ENCODE measurements at places on chromosomes 2 and 18.

DNA sequence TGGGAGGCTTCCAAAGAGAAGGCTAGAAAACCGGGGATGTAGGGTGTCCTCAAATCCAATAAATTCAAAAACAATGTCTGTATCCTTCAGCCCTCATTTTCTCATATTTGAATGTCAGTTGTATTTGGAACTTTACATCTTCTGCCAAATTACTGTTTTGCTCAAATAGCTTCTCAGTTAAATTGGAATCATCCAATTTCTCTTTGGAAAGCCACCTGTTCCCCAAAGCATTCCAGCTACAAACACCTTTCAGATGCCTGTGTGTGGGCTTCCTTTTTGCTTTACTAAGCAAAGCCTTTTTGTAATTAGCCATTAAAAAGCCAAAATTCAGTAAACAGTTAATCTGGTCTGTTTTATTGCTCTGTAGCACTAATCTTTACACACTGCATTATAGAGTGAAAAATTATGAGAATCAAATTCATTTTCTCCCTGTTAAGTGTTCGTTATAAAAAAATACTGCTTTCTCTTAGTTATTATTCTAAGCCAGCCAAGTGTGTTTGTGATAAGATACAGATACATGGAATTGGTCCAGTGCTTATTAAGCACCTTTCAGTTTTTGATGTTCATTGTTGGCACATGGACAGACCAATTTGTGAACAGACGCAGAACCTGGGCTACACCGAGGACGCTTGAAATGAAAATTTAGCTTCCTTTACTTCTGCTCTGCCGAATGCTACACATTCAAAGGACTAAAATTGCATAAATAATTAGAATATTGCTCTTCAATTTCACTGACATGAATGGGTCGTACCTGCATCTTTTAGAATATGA lies 151.6 kb downstream of the RTN4 start:
- no peak for DNase-seq

DNA sequence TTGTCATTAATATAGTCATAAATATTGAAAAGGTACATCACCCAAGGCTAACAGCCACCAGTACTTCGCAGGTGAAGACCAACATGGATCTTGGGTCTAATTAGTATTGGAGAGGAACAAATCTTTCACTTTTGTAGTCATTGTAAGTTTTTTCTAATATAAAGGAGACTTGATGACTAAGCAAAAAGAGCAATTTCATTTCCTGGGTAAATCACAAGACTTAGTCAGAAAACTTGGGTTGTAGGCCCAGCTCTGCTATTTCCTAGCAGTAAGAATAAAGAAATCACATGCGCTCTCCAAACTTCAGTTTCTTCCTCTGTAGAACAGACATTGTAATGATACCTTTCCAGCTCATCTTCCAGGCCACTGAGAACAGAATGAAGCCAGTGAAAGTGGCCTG lies 40.9 kb downstream of the NRP2 start:
- DNase-seq: no peak

GRCh38 chr2:66013456-66013855 lies 421.5 kb upstream of the MEIS1 start:
- no peak for DNase-seq

DNA sequence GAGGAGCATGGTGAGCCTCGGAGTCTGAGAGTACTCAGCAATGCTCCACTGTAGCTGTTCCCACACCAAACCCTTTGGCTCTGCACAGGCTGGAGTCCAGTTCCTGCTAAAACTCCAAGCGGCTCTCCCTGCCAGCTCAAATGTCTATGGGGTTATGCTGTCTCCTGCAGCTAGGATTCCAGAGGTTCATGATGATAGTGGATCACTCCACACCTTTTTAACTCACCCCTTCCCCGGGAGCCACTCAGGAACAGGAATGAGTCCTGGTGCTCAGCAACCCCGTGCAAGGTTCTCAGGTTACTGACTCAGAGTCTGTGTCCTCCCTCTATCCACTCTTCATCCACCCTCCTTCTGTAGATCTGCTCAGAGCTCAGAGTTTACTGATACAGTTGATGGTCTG lies 410.0 kb downstream of the CDH19 start:
- DNase-seq: no peak

DNA sequence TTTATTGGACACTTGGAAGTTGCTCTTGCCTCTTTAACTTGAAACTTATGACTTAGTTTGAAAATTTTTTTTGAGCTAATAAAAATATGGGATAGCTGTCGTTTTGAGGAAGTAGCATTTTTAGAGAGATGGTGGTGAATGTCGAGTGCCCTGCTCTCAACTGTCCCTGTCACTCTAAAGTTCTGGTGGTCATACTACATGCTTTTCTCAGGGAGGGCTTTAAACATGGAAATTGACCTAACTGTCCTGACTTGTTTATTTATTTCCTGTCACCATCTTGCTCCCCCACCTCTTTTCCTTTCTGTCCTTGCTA lies 16.0 kb downstream of the CEP192 start:
- no peak for DNase-seq

Measured in ELR (cell line).